ENCODE measurements at places on chromosomes 3 and 15.

GRCh38 chr3:78838362-78838761 lies 929.4 kb downstream of the ROBO1 start:
- DNase-seq = no peak

DNA sequence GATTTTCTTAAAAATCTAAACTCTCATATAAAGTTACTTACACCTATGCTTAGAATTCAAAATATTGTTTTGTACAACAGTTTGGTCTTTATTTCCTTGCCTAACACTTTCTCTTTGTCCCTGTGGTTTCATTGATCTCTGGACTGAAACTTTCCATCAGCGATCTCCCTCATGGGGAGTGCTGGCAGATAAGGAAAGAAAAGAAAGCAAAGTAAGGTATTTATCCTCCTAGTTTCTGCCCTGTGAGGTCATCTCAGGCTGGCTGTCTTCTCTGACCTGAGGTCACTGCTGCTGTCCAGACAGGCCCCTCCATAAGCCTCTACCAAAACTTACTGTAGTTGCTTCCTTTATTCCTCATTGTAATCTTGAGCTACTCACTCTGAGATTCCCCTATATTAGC lies 57.9 kb upstream of the EPHA6 start:
- DNase-seq = no peak

GRCh38 chr3:46662771-46663551 lies 30.5 kb downstream of the ALS2CL start:
- no peak for DNase-seq

GRCh38 chr15:40829115-40829514 lies 607 bp upstream of the PPP1R14D start:
- DNase-seq = no peak

GRCh38 chr3:77186319-77186718 lies 146.4 kb downstream of the ROBO2 start:
- no peak for DNase-seq

GRCh38 chr3:135034891-135035440 lies 239.9 kb downstream of the EPHB1 start:
- no peak for DNase-seq

- DNase-seq = no peak
These were observed 49.2 kb upstream of the CTSH start for GRCh38 chr15:78993931-78994530.

DNA sequence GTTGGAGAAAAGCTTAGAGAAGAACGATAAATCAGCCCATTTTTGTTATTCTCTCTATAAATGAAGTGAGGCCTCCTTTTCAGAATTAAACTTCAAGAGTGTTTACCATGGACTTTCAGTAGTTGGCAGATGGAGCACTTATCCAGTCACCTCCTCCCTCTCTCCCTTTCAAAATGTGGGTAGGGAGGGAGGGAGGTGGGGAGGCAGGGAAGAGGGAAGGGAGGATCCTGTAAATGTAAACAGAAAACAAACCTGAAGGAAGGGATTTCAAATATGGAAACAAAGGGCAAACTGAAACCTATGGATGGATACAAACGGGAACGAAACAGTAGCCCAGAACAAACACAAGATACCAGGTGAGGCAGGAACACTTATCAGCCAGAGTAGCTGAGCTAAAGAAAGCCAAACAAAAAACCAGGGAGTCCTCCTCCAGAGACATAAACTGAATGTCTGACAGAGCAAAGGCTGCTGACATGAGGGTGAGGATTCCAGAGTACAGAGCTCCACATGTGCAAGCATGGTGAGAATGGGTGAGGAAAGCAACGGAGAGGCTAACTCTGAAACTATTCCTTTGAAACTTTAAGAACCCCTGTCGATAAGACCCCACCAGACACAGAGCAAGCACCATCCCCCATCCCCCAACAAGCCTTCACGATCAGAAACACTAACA lies 41.0 kb upstream of the GP5 start:
- no peak for DNase-seq

DNA sequence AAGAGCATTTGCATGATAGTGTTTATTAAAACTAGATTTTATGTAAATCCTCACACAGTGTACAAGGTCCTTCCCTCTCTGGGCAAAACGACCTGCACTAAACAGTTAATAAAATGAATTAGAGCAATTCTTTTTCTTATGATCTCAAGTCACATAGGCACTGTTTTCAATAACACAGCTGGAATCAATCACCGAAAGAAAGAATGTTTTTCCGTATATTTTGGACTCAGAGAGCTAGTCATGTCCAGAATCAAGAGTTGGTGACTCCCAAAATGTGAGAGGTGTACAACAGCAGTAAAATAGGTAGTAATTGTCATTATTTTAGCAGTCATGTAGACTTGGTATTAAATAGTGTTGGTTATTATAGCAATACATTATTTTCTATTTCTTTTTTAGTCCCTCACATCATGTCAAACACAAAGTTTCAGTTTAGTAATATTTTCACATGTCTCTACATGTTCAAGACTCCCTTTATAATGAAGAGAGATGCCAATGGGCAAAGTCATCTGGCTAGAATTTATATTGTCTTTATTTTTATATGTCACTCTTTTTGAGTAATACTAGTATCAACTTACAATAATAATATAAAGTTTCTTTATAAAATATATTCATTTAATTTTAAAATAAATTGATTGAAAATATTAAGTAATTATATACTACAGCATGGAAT lies 448.6 kb upstream of the CDIN1 start:
- DNase-seq = no peak

GRCh38 chr3:14177580-14178246 lies 688 bp downstream of the XPC start:
- no peak for DNase-seq

- no peak for DNase-seq
These were observed 48.6 kb upstream of the LINGO1 start for GRCh38 chr15:77681362-77681761.

- no peak for DNase-seq
These were observed 321.2 kb upstream of the TLE3 start for GRCh38 chr15:70418943-70419342.

DNA sequence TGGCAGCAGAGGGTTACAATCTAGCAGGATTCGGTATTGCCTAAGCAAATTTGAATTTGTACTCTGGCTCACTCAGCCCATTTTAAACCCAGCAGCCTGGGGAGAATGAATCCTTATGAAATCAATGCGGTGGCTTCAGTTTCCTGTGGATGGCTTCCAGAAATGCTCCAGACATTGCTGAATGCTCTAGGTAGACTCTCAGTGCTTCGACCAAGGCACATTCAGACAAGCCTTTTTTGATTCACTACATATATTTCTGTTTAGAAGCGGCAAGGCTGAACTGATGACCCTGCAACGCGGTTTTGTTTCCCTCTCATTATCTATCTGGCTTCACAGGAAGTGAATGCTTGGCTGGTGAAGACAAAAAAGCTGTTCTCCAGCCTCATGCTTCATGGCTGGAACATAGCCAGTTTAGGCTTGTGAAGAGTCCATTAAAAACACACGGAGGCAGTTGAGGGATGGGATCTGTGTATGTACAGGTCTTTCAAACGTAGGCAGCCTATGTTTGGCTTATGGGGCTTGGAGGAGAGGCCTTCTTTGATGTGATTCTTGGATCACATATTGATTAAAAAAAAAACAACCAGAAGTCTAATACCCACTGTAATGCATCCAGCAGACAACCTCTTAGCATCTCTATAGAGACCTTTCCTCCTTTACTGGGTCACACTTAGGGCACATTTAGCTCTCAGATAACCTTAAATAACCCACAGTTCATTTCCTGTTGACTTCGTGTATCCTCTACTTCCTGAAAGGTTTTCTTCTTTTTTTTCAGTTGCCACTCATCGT lies 400.2 kb upstream of the TBL1XR1 start:
- no peak for DNase-seq

GRCh38 chr15:91941871-91942658 lies 88.6 kb downstream of the SLCO3A1 start:
- no peak for DNase-seq

DNA sequence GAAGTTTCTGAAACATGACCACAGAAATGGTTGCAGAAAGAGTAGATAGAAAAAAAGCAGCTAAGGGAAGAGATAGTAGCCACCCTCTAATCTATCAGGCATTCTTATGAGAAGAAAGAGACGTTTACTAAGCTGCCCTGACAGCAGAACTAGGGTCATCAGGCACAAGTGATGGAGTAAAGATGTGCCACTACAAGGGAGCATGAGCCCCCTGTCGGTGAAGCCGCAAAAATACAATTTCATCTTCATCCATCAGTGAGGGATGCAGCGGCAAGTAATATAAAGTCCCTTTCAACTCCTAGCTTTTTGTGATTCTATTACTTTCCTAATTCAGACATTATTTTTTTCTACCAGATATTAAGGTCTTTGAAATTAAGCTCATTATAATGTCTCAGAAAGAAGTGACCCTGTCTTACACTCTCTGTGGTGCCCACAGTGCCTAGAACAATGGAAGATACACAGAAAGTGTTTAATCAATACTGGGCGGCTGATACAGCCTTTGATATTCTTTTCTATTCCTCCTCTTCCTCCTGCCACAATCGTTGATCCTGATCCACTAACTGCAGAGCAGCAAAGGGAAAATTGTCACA lies 651.6 kb downstream of the NTRK3 start:
- DNase-seq = no peak

- no peak for DNase-seq
These were observed 164.6 kb upstream of the PFN2 start for GRCh38 chr3:150135287-150135721.

DNA sequence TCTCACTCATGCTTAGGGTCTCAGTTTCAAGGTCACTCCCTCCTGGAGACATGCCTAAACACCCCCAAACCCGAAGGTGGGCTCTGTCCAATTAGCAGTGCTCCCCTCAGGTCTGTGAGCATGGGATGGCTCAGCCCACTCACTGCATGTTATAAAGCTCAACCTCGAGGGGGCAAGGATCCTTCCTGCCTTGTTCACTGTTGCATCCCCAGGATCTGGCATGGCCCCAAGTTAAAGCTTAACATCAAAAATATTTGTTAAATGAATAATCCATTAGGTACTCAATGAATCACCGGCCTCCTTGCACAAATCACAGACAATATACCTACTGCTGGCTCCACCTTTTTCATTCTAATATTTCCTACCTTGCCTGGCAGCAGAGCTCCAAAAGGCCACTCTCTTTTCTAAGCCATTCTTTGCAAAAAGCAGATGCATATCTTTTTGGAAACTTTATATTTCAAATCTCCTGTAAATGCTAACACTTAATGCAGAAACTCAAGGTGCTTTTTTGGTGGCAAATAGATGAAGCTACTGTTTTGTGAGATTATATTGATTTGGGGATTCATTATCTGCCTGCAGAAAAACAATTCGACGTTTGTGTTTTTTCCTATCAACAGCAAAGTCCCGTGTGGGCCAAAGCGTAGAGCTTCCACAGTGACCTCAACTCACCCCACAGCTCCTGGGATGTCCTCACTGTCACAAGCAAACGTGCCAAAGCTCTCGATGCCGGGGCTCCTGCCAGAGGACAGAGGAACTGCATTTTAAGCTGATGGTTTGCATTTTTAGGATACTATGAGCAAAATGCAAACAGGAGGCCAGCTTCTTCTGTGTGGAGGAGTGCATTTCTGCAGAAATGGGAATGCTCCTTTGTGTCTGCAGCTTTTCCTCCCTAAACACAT lies 35.4 kb downstream of the PCOLCE2 start:
- DNase-seq = no peak

GRCh38 chr3:75294124-75294523 lies 370.0 kb upstream of the FRG2C start:
- peak; percentile 7 for DNase-seq

- no peak for DNase-seq
These were observed 91.2 kb downstream of the SEMA5B start for GRCh38 chr3:122936335-122936734.

DNA sequence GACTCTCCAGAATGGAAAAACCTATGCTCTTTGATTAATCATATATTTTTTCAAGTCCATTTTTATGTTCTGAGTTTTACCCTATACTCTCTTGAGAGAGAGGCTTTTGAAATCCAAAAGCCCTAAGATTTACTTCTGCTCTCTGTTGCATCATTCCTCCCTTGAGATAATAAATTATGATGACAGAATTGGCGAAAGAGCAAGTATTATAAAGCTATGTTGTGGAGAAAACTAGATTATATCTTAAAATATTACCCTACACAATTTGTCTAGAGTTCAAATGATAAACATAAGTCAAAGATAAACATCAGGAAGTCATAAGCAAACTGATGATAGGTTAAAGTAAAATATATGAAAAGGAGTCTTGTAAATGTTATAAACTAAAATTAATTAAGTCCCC lies 293.4 kb upstream of the MME start:
- no peak for DNase-seq

- DNase-seq = no peak
These were observed 136.6 kb upstream of the RARB start for GRCh38 chr3:25291481-25291905.

DNA sequence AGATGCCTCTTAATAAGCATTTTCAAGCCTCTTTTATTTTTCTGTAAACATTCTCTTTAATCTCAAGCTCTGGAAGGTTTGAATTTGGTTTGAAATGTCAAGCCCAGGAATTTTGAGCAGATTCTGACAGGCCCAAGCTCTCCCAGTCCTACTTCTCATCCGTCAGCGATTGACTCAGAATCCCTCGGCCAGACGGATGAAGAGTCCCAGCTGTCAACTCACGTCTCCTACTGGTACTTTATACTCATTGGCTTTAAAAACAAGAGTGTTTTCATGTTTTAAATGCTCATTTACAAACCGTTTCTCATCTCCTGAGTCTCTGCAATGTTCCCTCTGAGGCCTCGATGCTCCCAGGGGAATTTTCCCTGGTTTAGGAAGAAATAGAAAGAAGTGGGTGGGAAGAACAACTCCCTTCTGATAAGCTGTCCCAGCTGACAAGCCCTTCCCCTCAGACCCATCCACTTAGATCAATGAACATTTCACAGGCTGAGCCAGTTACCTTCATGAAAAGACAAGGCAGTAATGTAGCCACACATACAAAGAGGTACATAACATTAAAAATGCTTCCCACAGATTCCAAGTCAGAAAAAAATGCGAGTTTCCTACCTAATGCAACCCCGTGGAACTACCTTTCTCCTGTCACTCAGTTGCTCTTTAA lies 478.2 kb upstream of the DPH6 start:
- no peak for DNase-seq

DNA sequence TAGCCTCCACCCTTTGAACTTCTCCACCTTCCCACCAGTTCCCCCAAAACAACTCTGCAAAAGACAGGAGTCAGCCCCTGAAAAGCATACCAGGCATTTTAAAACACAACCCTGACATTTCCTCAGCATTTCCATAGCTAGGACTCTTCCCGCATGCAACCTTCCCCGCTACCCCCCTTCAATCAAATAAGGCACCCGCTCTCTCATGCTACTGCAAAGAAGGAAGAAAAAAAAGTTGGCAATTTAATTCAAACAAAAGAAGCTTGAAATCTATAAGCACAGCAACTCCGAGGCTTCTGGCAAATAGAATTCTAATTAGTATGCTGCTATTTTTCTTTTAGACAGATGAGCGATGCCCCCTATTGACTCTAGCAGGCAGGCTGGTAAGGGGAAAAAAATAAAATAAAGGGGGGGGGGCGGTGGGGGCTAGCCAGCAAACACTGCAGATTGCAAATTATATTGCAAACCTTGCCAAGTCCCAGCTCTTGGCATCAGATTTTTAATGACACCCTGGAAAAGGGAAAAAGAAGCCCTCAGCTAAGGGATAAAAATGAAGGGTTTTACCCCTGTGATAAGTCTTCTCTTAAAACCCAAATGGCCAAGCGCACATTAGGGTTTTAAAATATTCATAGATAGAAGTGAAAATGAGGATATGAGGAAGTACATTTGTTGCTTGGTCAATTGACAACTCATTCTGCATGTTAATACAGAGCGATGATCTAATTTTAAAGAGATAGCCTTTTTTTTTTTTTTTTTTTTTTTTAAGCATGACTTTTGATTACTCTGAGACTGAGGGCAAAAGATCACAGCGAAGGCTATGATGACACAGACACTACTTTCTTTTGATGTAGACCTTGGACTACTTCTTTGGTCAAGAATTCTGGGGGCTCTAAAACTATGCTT lies 255.2 kb downstream of the NR2F2 start:
- no peak for DNase-seq
